ENCODE measurements at places on chromosomes 5 and 9.
A peak's percentile ranks its signal among the peaks of the same experiment; 100 is the strongest.

DNA sequence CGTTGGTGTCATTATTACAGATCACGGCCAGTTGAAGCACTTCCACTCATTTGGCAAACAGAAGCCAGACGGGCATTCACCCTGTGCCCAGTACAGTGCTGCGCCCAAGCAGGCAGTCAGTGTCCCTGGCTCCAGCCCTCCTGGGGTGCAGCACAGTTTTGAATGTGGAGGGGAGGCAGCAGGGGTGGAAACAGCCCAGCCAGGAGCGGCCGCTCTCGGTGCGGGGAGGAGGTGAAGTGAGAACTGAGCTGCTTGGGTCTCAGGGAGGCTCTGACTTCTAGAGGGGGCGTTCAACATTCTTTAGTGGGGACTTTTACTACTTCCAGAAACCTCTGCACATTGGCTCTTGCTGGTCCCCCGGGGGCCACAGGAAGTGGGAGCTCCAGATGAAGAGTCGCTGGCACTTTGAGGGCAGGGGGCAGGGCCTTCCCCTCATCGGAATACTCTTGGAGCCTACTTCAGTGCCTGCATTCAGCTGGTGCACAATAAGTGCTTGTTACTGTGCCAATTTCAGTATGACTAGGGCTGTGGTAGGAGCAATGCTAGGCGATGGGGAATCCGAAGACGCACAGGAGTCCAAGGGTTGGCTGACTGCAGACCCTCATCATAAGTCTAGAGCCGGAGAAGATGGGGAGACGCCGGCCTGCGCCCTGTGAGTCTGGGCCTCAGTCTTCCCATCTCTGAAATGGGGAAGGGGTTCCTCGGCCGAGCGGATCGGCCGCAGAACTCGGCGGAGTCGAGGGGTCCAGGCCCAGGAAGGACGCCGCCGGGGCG lies 492 bp upstream of the NEK6 start:
- DNase-seq: no peak

DNA sequence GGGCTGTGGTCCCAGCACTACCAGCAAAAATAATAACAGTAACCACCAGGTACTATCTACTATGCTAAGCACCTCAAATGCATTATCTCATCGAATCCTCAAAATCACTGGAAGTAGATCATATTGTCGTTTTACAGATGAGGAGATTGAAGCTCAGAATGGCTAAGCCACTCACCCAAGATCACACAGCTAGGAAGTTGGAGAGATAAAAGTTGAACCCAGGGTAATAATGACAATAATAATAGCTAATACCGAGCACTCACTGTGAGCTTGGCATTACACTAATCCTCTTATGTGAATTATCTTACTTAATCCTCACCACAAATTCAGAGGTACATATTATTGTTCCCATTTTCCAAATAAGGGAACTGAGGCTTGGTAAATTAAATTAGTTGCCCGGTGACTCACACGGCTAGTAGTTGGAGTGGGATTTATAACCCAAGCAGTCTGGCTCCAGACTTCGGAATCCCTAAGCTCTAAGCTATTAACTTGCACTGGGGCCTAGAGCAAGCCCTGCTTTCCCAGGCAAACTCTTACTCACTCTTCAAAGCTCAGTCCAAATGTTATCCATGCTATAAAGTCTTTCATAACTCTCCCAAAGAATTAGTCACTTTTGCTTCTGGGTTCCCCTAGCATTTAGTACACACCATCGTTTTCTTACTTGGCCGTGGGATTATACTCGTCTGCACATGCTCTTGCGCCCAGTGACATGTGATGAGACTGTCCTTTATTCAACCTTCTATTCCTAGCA lies 3.8 kb downstream of the ARSI start:
- DNase-seq: peak; percentile 81

GRCh38 chr5:41629897-41630296 lies 119.5 kb upstream of the PLCXD3 start:
- no peak for DNase-seq

DNA sequence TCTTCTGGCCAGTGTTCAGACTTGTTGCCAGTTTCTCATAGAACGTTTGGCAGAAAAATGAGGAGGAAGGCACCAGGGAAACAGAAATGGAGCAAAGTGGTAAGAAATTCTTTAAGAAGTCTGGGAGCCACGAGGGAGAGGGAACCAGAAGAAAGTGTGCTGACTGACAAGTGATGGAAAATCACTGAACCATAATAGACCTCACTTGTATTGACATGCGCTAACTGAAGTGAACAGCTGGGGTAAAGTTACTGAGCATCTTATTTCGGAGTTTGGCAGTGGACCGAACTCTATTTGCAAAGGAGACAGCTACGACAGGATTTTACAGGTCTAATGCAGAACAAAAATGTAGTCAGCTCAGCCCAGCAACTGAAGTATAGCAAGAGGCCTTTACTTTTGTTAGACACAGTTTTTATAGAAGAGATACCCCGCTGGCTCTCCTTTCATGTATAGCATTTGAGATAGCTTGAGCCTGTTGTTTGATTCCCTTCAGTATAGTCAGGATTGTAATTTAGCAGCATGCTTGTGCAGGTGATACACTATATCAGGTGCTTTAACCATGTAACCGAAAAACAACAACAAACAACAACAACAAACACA lies 53.6 kb downstream of the HMHB1 start:
- no peak for DNase-seq

DNA sequence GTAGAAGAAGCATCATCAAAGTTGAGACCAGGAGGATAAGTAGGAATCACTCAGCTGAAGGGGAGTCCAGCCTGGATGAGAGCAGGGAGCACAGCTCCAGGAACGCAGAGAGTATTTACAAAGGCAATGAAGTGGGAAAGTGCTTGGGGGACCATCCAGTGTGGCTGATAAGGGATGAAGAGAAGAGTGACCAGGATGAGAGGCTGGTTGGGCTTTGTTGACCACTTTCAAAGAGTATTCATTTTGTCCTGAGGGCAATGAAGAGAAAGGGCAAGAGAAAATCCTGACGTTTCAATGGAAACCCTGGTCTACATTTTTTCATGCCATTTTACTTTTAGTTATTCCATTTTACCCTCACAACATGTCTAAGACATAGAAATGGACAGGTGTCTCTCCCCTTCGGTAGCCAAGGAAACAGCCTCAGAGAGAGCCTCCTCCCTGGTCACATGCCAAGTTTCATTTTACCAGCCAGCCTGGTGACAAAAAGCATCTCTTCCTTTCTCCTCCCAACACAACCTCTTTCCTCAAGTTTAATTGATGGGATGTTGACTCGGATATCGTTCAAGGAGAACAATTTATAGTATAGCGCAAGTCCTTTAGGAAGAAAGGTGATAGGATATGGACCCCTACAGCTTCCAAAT lies 492.7 kb upstream of the CLINT1 start:
- DNase-seq: no peak

DNA sequence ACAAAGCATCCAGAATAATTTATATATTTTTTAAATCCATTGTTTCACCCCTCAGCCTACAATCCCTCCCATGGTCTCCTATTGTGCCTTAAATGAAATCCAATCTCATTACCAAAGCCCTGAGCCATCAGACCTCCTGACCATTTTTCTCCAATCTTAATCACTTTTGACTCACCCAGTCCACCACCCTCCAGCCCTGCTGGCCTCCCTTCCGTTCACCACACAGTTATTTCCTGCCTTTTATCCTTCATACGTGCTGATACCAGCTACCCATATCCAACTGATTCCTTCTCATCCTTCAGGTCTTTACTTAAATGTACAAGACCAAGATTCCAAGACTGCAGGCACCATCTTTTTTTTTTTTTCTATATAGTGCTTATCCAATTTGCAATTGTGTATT lies 1026.7 kb upstream of the DMAC1 start:
- DNase-seq: no peak

- no peak for DNase-seq
These were observed 17.6 kb upstream of the UNC5A start for GRCh38 chr5:176792655-176793342.

- no peak for DNase-seq
These were observed 105.6 kb downstream of the NR6A1 start for GRCh38 chr9:124665391-124666058.

DNA sequence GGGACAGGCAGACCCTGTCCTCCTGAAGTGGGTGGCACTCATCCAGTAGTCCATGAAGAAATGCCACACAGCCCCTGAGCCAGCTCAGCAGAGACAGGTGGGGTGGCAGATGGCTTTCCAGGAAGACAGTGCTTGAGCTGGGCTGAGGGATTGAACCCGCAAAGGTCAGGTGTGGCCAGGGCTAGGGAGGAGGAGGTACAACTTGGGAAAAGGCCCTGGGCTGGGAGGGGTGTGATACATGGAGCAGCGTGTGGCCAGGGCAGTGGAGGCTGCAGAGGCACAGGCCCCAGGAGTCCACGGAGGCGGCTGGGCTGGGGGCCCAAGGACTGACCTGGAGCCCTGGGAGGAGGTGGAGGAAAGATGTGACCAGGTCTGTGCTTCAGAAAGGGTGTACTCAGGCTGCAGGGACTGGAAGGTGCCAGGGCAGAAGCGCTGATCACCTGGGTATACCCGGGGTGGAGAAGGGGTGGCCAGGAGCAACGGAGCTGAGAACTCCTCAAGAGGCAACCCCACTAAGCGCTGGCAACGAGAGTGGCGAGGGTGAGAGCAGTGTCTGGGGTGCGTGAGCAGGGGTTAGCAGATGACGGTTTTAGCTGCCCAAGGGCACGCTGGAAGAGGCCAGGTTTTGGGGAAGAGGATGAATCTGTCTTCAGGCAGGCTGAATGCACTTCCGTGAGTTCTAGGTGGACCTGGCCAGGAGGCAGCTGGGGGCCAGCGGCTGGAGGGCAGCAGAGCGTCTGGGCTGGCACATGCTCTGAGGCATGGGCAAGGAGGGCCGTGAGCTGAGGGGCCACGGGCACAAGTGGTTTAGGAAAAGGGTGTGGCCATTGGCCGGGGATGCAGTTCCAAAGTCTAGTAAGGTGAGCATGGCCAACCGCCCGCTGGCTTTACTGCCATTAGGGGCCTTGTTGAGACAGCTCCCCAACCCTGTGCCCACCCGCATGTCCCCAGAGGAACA lies 3.9 kb upstream of the RABL6 start:
- DNase-seq: peak; percentile 93

GRCh38 chr9:116380496-116380995 lies 227.0 kb downstream of the PAPPA start:
- no peak for DNase-seq

- no peak for DNase-seq
These were observed 725.3 kb upstream of the PTPRD start for GRCh38 chr9:11338130-11338529.

DNA sequence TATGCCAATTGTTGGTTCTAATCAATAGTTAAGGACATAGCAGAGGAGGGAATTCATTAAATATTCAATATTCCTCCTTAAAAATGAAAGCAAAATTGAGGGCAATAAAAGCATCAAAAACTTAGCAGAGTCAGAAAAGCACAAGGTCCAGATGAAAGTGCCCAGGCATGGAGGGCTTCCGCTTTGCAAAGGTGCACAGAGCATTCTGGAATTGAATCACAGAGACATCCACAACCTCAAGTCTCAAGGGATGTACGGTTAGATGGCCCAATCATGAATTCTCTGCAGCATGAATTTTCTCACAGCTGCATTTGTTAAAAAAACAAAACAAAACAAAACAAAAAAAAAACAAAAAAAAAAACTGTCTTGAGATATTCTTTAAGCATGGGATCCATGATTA lies 253.7 kb downstream of the SPOCK1 start:
- no peak for DNase-seq

GRCh38 chr9:76444322-76444929 lies 14.6 kb upstream of the GCNT1 start:
- DNase-seq: no peak

GRCh38 chr5:137635521-137635921 lies 100.4 kb downstream of the KLHL3 start:
- no peak for DNase-seq

GRCh38 chr9:14037331-14037730 lies 276.6 kb downstream of the NFIB start:
- no peak for DNase-seq

GRCh38 chr5:40406741-40407211 lies 272.9 kb upstream of the PTGER4 start:
- no peak for DNase-seq

GRCh38 chr9:3875361-3876132 lies 349.7 kb upstream of the RFX3 start:
- no peak for DNase-seq

DNA sequence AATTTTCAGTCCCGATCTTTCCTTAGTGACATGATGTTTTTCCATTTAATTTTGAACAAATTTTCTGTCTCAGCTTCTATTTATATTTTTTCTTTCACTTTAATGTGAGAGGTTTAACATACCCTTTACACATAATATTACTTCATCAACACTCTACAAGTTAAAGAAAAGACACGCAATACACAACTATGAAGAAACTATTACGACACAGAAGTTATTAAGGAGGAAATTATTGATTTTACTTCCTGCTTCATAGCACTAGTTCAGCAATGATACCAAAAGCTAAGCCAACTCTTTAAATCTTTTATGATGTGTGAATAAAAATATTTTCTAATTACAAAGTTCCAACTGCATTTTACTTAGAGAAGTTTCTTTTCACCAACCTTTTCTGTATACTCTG lies 432.3 kb upstream of the DAB2 start:
- no peak for DNase-seq
